Left cardiac atrium (tissue), 4 donors: ENCODE measurements at places on chromosomes 1 and 21.

DNA sequence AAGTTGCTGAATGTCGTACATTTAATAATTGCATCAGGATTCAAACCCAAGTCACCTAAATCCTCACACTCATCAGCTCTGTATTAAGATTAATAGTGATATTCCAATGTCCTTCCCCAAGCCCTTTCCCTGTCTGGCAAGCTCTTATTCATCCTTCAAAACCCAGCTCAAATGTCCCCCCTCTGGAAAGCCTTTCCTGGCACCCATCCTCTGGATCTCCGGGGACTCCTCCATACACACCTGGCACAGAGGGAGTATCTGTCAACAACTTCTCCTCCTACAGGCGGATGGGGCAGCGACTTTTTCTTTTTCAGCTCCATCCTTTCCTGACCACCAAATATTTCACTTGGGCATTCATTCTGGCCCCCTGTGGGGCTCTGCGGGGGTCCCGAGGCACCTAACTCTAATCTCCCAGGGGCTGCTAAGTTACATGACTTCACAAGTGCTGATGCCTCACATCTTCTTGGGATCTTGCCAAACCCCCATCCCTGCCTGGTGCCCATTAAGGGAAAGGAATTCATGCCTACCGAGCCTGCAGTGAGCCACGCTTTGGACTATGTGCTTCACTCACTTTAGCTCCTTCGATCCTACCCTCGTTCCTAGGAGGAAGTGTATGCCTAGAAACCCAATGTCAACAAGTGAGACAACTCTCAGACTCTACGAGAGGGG, 15.2 kb downstream of the TINAGL1 start:
- DNase-seq: no peak

DNA sequence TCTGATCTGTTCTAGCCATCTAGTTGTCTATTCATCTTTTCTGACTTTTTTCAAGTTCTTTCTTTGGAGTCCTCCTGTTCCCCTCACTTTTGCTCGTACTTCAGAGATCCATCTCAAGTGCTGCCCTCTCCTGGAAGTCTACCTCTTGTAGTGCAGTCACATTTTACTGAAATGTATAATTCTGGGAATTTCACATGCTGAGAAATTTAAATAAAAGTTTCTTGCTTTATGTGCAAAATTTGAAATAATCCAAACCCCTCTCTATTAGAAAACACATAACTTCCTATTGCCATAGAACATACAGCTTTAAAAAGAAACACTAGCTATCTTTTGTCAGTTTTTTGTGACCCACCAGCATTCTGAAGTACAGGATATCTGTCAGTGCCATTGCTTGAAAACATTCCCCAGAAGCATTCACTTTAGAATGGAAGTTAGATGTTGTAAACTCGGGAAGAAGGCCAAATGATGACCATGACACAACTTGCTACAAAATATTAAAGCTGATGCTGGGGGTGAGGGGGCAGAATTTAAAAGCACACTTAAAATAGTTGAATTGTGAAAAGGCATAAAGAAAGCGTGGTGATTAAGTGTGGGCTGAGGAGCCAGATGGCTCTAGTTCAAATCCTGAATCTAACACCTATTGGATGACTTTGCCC, 22.0 kb downstream of the RLF start:
- DNase-seq: no peak

GRCh38 chr1:17865912-17866739, 111.0 kb downstream of the ACTL8 start:
- DNase-seq: no peak

- peak; percentile 91 for DNase-seq
Measured at GRCh38 chr21:35051287-35051818, 2.3 kb upstream of the RUNX1 start.

- DNase-seq: no peak
Measured at GRCh38 chr21:44382536-44382935, 29.1 kb downstream of the TRPM2 start.

- DNase-seq: no peak
Measured at GRCh38 chr1:91700771-91701471, 185.0 kb downstream of the TGFBR3 start.

GRCh38 chr1:156645056-156645455, 3.1 kb downstream of the BCAN start:
- DNase-seq: no peak

- no peak for DNase-seq
Measured at GRCh38 chr1:55304229-55304740, 89.1 kb upstream of the USP24 start.

DNA sequence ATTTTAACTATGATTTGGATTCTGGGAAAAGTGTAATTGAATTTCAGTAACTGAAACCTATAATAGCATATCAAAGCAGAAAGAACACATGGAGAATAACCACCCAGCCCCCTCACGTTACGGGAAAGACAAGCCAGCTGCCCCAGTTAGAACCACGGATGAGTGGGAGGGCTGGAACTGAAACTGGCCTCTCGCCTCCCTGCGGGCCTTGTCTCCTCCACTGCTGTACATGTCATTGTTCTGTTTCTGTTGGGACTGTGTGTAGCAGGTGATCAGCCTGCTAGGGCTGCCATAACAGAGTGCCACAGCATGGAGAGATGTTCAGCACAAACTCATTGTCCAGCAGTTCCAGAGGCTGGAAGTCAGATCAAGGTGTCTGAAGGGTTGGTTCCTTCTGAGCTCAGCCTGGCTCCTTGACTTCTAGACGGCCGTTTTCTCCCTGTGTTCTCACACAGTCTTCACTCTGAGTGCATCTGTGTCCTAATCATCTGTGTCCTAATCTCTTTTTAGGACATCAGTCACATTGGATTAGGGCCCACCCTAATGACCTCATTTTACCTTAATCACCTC, 52.4 kb downstream of the MAP3K21 start:
- no peak for DNase-seq

DNA sequence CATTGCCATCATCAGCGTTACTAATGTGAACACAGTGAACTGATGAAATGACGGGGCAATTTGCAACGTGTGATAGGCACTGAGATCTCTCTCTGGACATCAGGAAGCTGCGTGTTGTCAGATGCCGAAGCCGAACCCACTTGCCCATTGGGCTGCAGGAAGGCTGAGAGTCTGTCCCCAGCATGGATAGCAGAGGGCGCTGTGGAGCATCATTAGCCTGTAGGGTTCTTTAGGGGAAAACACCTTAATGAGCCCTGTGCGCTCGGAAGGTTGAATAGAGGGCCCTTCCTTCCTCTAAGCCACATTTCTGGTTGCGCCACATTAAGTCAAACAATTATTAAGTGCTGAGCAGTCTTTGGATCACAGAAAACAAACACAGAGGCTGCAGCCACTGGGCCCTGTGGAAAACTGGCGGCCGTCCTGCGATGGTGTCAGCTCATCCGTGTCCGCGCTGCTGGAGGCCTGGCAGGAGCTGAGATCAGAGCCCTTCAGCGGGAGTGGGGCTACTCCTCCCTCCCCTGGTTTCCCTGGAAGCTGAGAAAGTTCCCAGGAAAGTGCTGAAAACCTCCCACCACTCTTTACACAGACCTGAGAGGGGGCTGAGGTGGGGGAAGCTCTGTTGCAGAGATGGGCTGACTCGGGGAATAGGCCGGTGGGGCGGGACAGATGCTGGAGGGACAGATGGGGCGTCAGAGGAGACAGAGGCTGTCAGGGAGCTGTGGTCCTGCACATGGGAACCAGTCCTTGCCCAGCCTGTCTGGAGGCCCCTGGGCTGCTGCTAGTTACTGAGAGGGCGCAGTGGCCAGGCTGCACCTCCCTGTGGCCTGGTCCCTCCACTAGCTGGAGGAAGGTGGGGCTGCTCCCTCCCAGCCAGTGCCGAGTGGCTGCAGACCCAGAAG, 12.7 kb downstream of the TFF2 start:
- DNase-seq: peak; percentile 69

DNA sequence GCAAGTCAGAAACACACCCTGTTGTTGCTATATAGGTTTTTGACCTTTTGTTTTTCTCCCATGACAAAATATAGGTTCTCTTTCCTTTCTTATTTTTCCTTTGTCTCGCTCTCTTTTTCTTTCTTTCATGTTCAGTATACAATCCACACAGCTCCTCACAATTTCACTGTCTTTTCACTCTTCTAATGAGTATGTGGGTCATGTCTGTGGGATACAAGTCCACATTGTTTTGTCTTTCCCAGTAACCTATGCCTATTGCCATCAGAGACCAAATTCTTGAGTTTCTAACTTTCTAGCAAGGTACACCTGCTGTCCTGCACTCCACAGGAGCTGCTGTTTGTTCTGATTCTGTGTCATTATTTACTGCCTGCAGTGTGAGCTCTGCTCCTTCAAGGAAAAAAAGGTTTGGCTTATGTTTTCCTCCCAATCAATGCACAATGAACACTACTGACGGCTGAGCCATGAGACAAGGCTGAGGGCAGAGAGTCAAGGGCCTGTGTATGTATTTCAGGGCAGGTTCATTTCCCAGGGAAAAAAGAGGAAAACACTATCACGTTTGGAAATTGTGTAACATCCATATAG, 453.8 kb downstream of the NEGR1 start:
- no peak for DNase-seq

GRCh38 chr1:171313835-171314320, at the start of gene FMO4:
TSS of gene FMO4 (plus strand) at chr1:171314183. CDS start at chr1:171319826, 5,643 bp downstream.
- DNase-seq: peak; percentile 85

DNA sequence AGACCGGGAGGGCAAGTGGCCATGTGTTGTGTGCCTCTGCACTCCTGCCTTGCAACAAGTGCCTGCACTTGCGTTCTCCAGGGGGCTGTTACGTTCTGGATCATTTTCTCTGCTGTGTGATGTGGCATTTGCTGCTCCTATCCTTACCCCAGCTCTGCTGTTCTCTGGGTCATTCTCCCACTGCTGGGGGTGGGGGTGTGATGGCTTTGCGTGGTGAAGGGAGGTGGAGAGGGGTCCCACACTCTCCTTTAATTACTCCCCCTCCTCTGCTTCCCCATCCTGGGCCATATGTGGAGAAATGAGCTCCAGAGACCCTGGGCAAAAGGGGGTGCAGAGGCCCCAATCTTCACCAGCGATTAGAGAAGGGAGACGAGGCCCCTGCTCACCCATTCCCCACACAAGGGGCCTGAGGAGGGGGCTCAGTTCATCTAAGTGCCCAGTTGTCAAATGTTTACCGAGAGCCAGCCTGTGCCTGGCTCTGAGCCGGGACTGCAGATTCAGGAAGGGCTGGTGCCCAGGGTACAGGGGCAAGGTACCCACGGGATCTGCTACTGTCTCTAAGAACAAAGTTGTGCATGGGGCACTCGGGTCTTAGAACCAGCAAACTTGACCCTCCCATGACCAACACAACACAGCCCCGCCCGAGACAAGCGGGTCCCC, 355.4 kb downstream of the PTPRU start:
- DNase-seq: no peak

DNA sequence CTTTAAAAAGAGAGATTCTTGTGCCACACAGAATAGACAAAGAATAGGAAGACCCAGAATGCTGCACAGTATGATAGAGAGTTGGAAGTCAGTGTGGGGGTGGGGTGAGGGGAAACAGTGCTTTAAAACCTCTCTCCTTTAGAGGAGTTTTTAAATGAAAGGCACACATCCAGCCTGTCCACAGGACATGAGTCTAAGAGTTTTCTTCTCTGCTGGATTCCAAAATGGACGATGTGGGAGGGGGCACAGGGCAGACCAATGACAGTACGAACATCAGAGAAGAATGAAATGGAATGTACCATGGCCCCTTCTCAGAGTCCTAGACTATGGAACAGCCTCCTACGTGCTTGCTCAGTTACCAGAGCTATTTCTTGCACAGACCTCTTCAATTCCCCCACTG, 458.2 kb upstream of the DAB1 start:
- no peak for DNase-seq

GRCh38 chr1:7121622-7121988, 336.4 kb downstream of the CAMTA1 start:
- DNase-seq: peak; percentile 73

DNA sequence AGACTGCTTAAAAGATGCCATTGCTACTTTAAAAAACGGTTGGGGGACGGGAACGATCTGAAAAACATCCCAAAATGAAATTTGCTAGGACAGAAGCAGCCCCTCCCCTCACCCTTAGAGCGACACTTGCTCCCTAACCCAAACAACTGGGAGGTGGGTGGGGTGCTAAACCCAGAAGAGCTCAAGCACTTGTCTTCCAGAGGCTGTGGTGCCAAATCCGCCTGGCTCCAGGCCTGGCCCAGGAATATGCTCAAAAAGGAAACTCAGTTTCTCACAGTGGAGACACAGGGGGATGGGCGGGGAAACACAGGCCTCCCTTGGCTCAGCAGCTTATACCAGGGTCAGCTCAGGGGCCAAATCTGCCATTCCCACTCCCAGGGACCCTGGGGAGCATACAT, 644 bp upstream of the PBXIP1 start:
- DNase-seq: peak; percentile 50

DNA sequence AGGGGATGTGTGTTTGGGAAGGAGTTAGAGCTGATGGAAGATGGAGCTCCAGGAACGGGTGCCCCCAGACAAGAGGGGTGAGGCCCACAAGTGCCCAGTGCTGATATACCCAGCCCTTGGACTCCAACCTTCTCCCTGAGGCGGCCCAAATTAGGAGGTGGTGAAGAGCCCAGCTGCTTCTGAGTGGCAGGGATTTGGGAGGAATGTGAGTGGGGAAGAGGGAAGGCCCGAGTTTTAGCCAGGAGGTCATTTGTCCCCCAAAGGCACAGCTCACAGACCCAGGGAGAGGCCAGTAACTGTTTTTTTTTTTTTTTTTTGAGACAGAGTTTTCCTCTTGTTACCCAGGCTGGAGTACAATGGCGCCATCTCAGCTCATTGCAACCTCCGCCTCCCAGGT, 1.2 kb upstream of the PADI2 start:
- no peak for DNase-seq

GRCh38 chr1:53260631-53261247, 22.4 kb upstream of the MAGOH start:
- DNase-seq: no peak

DNA sequence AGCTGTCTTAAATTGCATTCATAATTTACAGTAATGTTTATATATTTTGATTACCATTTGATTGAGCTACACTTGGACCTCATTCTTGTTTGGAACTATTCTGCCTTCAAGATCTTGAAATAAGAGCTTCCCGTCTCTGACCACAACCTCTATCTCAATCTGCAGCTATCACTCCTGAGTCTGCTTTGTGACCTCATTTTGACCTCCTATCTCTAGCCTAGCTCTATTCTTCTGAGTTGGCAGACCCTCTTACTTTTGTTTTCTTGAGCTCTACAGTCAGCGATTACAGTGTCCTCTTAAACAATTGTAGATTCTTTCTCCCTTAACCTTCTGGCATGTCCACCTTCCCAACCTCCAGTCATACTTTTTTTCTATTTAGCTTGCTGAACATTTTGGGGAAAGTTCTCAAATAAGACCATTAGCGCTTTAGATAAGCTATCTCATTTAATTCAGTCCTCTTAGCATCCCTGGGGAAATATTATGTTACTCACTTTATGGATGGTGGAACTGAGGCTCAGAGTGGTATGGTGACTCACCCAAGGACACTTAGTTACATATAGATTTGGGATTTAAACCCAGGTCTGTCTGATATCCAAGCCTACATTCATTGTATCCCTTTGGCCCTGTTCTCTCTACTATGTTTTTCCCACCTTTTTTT, 19.1 kb downstream of the RPAP2 start:
- no peak for DNase-seq
